T-helper 9 cell (primary cell): ENCODE measurements at places on chromosomes 5 and 9.

DNA sequence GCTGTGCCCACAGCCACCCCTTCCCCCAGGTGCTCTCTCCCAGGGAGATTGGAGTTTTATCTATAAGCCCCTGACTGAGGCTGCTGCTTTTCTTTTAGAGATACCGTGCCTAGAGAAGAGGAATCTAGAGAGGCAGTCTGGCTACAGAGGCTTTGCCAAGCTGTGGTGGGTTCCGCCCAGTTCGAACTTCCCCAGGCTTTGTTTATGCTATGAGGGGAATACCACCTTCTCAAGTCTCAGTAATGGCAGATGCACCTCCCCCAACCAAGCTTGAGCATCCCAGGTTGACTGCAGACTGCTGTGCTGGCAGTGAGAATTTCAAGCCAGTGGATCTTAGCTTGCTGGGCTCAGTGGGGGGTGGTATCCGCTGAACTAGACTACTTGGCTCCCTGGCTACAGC, 157.4 kb downstream of the CAAP1 start:
- DNase-seq, result no peak

DNA sequence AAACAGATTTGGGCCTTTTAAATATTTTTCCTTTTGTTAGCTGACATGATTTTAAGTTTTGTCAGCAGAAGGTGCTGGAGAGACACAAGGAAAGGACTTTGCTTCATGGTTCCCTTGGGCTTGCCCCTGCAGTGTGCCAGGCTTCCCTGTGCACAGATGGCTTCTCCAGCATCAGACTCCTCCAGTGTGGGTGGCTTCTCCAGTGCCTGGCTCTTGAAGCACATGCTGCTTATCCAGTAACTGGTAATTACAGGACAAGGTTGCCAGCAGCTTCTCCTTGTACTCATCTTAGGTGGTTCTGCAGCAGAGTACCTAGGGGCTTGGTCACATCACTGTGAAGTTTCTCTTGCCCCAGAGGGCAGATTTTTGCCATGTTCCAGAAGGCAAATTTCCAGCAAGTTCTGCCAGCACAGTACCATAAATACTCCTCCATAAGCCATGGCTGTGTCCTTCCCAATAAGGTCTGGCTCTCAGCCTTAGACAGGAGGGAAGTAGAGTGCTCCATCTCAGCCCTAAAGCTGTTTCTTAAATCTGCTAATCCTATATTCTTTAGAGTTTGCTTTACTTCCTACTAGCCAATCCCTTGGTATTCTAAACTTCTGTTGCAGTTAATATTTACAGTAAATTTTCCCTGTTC, 62.4 kb downstream of the PJA2 start:
- no peak for DNase-seq

DNA sequence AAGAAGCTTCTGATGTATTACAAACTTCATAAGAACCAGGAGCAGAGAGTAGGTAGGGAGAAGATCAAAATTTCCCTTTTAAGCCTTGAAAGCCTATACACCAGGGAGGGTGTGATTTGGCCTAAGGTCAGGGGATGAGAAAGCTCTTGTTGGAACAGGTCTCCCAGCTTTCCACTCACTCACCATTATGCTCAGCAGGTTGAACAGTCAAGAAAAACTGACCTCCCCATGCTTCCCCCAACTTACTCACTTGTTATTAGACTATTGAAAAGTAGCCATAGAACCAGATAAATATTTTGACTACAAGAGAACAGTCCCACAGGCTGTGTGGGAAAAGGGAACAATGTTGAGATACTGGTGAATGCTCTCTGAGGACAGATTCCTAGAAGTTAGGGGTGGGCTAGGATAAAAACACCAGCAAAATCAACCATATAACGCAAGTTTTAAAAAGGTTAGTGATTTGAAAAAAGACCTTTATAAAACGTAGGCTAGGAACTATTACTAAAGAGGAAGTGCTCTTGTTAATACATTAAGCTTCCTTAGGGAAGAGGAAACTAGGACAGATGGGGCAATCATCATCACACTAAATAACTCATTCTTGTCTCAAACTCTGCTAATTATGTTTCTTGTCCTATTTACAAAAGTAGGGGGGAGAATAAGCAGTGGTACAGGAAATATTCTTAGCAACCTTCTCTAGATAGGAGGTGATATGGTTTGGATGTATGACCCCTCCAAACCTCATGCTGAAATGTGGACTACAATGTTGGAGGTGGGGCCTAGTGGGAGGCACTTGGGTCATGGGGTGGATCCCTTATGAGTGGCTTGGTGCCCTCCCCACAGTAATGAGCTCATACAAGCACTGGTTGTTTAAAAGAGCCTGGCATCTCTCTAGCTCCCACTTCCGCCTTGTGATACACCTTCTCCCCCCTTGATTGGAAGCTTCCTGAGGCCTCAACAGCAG, 31.0 kb downstream of the PCDHGC5 start:
- DNase-seq, result no peak

DNA sequence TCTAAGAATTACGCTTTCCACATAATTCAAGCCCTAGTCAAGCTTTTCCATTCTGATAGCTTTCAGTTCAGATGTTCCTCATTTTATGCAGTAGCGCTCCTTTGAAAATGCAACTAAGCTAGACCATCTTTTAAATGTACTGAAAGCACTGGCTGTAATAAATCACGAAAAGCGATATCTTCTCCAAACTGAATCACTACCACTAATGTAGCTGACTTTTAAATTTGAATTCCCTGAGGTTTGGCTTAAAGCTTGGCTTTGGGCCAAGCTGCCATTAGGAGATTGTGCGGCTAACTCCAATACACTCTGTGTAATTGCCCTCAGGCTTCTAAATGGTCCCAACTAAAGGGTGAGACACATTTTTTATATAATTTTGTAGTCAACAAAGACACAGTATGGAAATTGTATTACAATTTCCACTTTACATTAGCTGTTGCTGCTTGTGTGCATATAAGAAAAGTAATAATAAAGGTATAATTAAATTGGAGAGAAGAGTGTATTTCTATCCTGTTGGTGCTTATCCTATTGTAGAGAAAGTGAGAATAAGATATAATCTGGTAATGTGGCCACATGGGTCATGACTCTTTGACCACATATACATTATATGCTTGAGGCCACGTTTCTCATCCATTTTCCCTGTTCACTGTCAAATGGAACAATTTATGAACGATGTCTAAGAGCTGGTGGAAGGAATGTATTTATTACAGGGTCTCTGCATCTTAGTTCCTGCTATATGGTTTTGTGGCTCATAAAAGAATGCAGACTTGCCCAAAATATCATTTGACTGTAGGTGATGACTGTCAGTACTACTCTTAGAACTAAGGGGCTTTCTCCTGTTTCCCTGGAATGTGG, 118.7 kb upstream of the TAF11L2 start:
- no peak for DNase-seq

GRCh38 chr5:40413743-40414142, 266.0 kb upstream of the PTGER4 start:
- no peak for DNase-seq

DNA sequence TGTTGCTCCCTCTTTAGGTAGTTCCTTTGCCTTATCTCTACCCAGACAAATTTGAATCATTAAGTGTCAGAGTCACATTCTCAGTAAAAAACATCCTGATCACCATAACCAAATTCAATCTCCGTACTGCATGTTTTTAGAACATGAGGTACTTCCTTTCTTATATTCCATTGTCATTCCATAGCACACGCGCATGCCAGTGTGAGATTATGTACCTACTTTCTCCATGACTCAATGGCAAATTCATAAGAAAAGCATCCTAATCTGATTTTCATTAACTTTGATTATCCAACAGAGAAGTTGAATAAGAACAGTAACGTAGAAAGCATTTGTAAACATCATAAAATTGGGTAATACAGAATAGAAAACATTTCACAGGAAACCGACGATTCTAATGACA, 1118.6 kb upstream of the CDH9 start:
- no peak for DNase-seq

- no peak for DNase-seq
Measured at GRCh38 chr5:135373736-135374515, 25.1 kb downstream of the MACROH2A1 start.

DNA sequence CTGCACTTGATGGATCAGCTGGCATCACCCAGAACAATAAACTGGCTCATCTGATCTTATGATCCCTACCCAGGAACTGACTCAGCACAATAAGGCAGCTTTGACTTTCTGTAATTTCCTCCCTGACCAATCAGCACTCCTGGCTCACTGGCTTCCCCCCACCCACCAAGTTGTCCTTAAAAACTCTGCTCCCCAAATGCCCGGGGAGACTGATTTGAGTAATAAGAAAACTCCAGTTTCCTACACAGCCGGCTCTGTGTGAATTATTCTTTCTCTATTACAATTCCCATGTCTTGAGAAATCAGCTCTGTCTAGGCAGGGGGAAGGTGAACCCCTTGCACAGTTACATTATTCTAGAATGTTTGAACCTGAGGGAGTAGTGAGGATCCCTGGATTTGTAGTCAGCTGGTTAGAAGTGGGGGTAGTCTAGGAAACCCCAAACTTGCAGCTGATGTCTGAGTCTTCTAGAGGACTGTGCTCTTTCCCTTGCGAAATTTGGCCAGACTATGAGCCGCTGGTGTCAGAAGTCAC, 111.7 kb upstream of the NEK6 start:
- no peak for DNase-seq

GRCh38 chr5:169094586-169095409, 206.1 kb downstream of the SLIT3 start:
- DNase-seq, result no peak

GRCh38 chr5:73490088-73490487, 8.2 kb upstream of the BTF3 start:
- DNase-seq, result no peak

GRCh38 chr5:158388021-158388420, 529.1 kb upstream of the CLINT1 start:
- no peak for DNase-seq

DNA sequence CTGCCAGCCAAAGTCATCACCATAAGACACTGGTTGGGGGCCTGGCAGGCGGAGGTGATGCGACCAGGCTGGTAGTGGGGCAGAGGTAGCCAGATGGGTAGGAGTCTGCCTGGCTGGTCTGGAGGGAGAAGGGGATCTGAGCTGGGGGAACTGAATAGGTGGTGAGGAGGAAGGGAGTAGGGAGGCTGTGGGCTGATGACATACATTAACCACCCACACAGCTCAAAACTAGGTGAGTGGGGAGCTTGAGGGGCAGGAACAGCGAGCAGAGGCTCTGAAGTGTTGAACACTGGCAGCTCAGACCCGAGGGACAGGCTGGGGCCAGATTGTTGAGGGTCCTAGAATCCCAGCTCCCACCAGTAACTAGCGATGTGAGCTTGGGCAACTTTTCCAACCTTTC, 81.0 kb downstream of the DAB2IP start:
- no peak for DNase-seq

DNA sequence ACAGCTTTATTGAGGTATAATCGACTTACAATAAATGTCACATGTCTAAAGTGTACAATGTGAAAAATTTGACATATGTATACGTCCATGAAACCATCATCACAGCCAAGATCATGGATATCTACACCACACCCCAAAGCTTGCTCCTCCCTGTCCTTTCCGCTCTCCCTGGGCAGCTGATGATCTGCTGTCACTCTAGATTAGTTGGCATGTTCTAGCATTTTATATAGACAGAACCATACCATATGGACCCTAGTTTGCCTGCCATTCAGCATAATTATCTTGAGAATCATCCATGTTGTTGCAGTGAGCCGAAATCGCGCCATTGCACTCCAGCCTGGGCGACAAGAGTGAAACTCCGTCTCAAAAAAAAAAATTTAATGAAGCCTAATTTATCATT, 42.5 kb downstream of the ERGIC1 start:
- no peak for DNase-seq

GRCh38 chr9:13580131-13580530, 300.6 kb upstream of the MPDZ start:
- no peak for DNase-seq

GRCh38 chr9:131605770-131606590, 60.7 kb downstream of the PRRT1B start:
- no peak for DNase-seq

DNA sequence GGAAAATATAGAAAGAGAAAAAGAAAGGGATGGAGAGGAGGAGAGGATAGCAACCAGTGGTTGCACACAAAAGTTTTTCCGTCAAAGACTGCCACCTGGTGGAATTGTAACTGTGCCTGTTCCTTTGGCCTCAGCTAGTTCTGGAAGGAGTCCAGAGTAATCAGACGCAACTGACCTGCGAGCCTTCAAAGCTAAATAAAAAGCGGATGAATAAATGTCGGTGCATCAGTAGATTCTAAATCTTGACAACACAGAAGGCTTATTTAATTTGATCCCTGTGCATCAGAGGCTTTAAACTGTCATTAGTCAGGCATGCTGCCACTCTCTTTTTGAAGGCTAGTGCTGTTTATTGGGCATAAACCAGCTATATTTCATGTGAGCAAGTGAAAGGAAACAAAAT, 132.9 kb upstream of the ACO1 start:
- no peak for DNase-seq

GRCh38 chr5:16540421-16540820, 74.8 kb upstream of the ZNF622 start:
- no peak for DNase-seq

DNA sequence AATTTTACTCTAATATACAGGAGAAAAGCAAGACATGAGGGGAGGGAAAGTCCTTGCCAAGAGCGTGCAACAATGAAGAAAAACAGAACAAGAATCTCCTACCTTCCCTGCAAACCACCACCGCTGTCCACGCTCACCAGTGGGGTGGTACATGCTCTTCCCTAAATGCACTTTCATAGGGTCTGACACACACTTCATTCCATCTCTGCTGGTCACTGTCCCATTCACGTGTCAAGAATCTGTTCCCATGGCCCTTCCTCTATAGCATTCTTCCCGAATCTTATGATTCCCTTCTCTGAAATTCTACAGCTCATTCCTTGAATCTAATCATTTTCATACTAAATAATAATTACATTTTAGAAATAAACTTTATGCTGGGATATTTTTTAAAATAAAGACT, 11.4 kb upstream of the DNAH5 start:
- no peak for DNase-seq

DNA sequence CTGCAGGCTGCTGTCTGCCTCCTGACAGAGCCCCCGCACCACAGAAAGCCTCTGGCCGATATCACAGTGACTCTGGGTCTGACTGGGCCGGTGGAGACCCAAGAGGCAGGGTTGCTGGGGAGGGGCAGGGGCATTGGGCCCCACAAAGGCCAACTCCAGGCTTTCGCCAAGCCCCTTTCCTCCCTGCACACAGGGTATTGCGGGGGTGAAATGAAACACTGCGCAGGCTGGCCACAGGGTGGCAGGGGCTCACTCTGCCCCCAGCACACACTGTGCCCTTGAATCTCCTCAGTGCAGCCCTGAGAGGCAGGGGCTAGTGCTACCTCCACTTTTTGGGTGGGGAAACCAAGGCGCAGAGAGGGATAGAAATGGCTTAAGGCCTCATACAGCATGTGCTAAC, 44.6 kb downstream of the BARX1 start:
- DNase-seq, result no peak

DNA sequence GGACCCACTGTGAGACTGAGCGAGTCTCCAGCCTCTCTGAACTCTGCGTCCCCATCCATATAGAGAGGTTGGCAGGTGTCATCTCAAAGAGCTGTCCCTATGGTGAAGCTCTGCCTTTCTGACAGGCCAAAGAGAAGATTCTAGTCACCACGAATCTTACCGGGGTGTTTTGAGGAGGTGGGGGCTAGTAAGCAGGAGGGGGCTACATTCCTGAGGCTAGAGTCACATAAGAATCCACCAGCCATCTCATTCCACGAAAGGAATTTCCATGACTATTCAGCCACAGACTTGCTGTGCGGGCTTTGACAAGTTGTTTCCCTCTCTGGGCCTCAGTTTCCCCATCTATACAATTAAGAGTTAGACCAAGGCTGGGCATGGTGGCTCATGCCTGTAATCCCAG, 16.3 kb downstream of the PDGFRB start:
- DNase-seq, result no peak
